ENCODE measurements at places on chromosomes 3 and 15. TPM values are rescaled to one million over a fixed set of nuclear protein-coding genes. Genes with fewer than 3 reads are reported as not detected.

The IGSF11 gene
- total RNA-seq = 2.7 TPM

The DUOX1 gene
- 1.9 TPM for total RNA-seq

The ADAMTSL3 gene
- total RNA-seq = 22.8 TPM

The ITPKA gene
- total RNA-seq = 1.6 TPM

The FOXL2NB gene
- not detected for total RNA-seq

The CEP97 gene
- 6.1 TPM for total RNA-seq

The CCR2 gene
- 1.9 TPM for total RNA-seq

The TGFBR2 gene
- 234 TPM for total RNA-seq

The IGF2BP2 gene
- total RNA-seq = 14.2 TPM

The ATP2C1 gene
- total RNA-seq = 51.9 TPM

The PLSCR2 gene
- not detected for total RNA-seq

The FMN1 gene
- total RNA-seq = 5.4 TPM

The GOLGA6L26 gene
- total RNA-seq = not detected

The CPA3 gene
- total RNA-seq = 4.5 TPM

The RYR3 gene
- total RNA-seq = 0.21 TPM

The MAP1A gene
- total RNA-seq = 23.8 TPM

The ZNF662 gene
- 6.3 TPM for total RNA-seq

The KLHL6 gene
- total RNA-seq = 1.7 TPM

The HIGD1A gene
- 270 TPM for total RNA-seq

The CD200 gene
- total RNA-seq = 5.8 TPM

The DPP8 gene
- 24.8 TPM for total RNA-seq

The FGD5 gene
- 28.7 TPM for total RNA-seq

The DLL4 gene
- total RNA-seq = 8.5 TPM

The CD276 gene
- 77.5 TPM for total RNA-seq

The REC114 gene
- not detected for total RNA-seq

The EFHB gene
- 0.59 TPM for total RNA-seq

The KIF15 gene
- 0.34 TPM for total RNA-seq

The ISLR gene
- 28.2 TPM for total RNA-seq

The COL6A5 gene
- not detected for total RNA-seq

The ZNF620 gene
- 3.3 TPM for total RNA-seq

The SLC2A2 gene
- total RNA-seq = not detected

The TBC1D23 gene
- 32.5 TPM for total RNA-seq

The GALNT15 gene
- 26.5 TPM for total RNA-seq

The CPB1 gene
- not detected for total RNA-seq

The C3orf80 gene
- total RNA-seq = 0.81 TPM

The SPATA12 gene
- total RNA-seq = not detected

The TRIM42 gene
- not detected for total RNA-seq

The SPINK8 gene
- total RNA-seq = not detected

The GABRG3 gene
- not detected for total RNA-seq

The CPNE9 gene
- 0.10 TPM for total RNA-seq

The ST3GAL6 gene
- 36.3 TPM for total RNA-seq

The TM2D3 gene
- total RNA-seq = 39.2 TPM

The MME gene
- total RNA-seq = 16.5 TPM
